NCI-H1092 treated with DMSO at 0.1 percent for 48 hours (cell line): ENCODE measurements at places on chromosomes 1 and 21.

DNA sequence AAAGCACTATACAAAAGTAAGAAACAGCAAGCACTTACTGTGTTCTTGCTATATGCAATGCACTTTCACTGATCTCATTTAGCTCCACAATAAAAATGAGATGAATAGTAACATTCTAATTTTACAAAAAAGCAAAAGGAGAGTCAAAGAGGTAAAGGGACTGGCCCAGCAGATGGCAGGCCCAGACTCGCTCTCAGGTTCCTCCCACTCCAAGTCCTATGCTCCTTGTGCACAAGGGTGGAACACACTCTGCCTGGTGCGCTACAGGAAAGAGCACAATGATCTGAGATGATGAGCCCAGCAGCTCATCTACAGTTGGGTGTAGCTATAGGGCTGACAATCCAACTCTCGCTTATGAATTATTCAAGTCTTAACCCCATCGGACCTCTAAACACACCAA is 94.1 kb upstream of the LYST start:
- DNase-seq: no peak

DNA sequence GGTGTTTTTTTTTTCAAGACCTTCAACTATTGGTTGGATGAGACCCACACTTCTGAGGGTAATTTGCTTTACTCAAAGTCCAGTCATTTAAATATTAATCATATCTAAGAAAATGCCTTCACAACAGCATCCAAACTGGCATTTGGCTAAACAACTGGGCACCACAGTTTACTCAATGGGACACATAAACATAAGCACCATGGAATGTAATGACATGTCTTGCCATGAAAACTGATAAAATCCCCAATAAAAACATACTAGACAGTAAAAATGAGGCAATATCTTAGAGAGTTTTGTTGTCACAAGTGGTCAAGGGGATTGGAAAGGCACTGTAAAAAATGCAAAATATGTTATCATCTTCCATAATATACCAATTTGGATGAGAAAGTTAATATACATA is 838.8 kb upstream of the ADAMTS5 start:
- no peak for DNase-seq

- DNase-seq: no peak
Observed at GRCh38 chr21:38847556-38847955, 41.8 kb downstream of the ETS2 start.

GRCh38 chr1:42740851-42741580 is 980 bp upstream of the CLDN19 start:
- DNase-seq: no peak

DNA sequence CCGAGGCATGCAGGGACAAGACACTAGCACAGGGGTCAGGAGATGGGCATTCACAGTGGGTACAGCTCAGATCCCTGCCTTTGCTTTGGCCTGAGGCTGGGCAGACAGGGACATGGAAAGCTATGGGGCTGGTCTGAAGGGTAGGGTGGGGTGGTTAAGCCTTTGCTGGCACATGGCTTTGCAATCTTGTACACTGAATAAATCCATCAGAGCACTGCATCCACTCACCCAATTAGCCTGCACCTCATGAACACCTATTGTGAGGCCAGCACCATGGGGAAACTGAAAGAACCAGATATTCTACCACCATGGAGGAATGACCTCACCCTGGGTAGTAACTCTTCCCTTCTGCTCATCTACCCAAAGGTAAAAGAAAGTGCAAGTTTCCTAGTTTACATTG is 199.6 kb upstream of the LMO4 start:
- DNase-seq: no peak

GRCh38 chr1:176379626-176380339 is 83.2 kb upstream of the PAPPA2 start:
- no peak for DNase-seq

- no peak for DNase-seq
Observed at GRCh38 chr1:55358581-55358980, 143.4 kb upstream of the USP24 start.

DNA sequence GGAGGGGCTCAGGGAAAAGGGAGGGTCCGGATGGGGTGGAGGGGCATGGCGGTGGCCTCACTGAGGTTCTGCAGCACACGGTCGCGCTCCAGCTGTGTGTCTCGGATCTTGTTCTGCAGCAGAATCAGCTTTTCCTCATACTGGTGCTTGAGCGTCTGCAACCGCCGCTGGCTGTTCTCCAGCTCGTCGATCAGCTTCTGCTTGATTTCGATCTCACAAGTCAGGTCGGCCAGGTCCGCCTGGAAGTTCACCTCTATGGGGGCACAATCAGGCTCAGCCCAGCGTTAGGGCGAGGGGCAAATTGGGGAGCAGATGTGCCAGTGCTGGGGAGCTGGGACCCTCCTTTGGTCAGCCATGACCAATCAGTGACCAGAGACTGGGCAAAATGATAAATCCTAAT is 25.2 kb downstream of the KIF21B start:
- no peak for DNase-seq
